Fibroblast of skin of left quadriceps (primary cell): ENCODE measurements at places on chromosomes 7 and 10.

- no peak for DNase-seq
Measured at GRCh38 chr7:28847176-28847575, 111.0 kb downstream of the TRIL start.

GRCh38 chr10:48205918-48206317 is 68.6 kb downstream of the FRMPD2 start:
- DNase-seq, result no peak

GRCh38 chr10:44249490-44249889 is 135.4 kb downstream of the CXCL12 start:
- no peak for DNase-seq

- DNase-seq, result no peak
Measured at GRCh38 chr7:6142871-6143380, 111.8 kb downstream of the ANKRD61 start.

GRCh38 chr7:98902523-98902922 is 24.2 kb downstream of the TRRAP start:
- DNase-seq, result no peak

- no peak for DNase-seq
Measured at GRCh38 chr7:45165857-45166256, 8.3 kb downstream of the RAMP3 start.

DNA sequence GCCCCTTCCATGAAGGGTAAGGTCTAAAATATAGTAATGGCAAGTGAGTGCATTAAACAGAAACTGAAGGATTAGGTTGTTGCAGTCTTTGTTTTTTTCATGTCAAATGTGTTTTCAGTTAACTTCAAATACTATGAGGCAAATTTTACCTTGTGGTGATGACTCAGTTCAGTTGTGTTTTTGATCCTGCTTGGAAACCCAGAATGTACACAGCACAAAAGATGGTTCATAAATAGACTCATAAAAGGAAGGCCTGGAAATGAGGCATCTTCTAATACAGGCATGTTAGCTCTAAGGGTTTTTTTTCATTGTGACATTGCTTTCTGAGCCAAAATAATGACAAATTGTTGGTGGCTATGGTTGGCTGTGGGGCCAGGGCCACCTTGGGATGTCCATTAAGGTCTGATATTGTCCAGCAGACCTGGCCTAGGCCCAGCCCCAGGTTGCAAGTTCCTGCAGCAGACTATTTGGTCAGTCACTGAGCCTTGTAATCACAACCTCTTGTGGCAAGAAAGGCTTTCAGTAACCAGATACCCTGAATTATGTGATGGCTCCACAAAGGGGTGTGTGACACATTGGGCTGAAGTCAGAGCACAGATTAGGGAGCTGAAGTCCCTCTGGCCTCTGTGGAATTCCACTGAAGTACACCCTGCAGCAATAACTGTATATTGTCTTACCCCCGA is 69.0 kb upstream of the SAMD8 start:
- peak; percentile 75 for DNase-seq

DNA sequence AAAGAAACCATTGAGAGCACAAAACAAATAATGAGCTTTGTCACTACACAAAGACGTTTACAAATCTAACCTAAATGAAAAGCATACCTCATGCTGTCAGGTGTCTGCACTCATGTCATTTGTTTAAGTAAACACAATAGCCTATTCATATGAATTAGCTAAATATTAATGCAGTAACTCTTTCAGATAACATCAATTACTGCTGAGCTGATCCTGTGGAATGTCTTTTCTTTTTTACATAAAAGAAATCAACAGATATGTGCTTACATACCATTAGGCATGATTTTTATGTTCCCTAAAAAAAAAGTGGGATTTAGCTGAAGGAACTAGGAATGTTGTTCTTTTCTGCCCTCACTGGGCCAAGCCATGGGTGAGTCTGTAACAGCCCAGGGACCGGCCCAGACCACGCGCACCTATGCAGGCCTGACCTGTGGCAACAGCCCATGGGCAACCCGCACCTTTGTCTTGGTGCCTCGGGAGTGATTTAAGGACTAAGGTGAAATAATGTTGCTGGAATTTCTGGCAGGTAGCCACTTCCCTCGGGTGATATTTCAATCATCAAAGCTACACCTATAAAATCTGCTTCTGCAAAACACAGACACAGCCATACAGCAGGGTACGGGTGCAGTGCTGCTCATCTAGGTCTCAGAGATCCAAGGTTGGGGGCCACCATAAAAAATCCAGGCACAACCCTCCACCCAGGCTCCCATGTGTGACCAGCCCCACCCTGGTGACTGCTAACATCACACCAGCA is 44.6 kb downstream of the FGFR2 start:
- DNase-seq, result no peak

DNA sequence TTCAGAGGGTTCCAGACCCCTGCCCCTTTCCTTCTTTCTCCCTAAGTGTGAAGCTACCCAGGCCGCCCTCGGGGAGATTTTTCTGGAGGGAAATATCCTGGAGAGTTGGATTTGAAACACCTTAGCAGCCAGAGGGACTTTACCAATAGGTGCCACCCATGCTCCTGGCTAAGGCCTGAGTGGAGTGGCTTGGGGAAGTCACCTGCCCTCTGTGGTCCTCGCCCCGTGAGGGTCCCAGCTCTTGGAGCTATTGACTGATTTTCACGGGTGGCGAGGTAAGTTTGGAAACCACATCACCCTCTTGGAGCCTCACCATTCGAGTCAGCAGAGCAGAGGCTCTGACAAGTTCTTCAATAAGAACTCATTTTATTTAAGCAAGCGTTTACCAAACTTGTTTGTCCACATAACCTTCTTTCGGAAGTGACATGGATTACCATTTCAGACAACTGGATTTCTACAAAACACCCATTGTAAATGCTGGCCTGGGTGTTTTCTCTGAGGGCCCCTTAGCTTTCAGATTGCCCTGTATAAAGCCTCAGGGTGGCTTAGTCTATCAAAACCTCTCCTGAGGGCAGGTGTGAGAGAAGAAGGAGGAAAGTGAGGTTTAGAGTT is 20.4 kb downstream of the AQP1 start:
- no peak for DNase-seq

DNA sequence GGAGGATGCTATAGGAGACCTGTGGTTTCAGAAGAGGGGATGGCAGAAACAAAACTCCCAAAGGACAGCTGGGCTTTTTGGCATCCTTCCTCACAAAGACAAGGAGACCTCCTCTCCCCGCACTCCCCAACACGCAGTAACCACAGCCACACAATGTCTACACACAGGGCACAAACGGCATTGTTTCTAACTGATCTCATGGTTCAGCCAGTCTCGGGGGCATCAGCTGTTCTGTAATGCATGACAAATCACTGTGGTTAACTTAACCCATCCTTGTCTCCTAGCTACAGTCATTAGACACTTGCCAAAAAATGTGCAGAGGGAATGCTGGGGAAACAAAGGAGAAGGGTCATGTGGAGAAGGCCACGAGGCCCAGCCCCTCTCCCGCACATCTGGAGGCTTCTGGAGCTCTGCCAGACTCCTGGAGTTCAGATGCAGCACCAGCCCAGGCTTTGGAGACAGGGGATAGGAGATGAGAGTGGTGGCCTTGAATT is 7.6 kb upstream of the ADAMTS14 start:
- DNase-seq, result peak; percentile 96

GRCh38 chr7:26443751-26444150 is 152.1 kb downstream of the SNX10 start:
- DNase-seq, result no peak

DNA sequence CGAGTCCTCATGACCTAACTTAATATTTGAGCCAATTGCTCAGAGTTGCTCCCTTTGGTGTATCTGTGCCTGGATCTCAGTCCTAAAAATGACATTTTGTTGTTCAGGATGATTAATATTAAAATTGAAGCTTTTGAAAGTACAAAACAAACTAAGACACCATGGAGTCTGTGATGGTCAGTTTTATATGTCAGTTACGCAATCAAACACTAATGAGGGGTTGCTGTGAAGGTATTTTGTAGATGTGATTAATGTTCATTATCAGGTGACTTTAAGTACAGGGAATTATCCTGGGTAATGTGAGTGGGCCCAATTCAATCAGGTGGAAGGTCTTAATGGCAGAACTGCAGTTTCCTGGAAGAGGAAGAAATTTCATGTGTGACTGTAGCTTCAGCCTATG is 546.7 kb downstream of the REEP3 start:
- DNase-seq, result no peak

DNA sequence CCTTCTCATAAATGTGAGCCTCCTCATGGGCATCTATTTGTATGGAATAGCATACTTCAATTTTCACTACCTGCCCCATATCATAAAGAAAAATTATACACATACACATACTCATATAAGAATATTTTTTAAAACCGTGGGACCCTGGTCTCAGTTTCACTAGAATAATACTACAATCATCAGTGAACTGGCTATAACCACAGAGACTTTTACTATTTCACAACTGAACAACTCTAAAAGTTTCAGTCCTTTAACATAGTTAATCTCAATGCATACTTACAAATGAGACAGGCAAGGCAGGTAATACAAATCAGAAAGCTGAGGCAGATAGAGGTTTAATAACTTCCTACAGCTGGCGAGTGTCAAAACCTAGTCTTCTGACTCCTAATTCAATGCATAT is 83.1 kb downstream of the LRRN3 start:
- DNase-seq, result no peak

DNA sequence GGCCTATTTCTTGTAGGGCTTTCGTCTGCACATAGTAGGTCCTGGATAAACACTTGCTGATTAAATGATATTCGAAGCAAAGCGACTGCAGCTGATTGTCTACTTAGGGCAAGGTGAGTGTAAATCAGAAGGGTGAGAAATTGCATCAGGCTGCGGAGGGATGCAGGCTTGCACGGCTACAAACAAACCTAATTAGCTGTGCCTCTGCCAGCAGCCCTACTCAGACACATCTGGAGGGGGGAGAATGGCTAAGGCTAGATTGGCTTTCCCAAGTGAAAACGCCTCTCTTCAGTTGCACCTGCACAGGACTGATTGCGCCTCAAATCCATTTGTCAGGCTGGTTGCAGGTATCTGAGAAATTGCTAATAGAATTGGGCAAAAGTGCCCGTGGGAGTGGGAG is 247.5 kb downstream of the DPP6 start:
- DNase-seq, result no peak

DNA sequence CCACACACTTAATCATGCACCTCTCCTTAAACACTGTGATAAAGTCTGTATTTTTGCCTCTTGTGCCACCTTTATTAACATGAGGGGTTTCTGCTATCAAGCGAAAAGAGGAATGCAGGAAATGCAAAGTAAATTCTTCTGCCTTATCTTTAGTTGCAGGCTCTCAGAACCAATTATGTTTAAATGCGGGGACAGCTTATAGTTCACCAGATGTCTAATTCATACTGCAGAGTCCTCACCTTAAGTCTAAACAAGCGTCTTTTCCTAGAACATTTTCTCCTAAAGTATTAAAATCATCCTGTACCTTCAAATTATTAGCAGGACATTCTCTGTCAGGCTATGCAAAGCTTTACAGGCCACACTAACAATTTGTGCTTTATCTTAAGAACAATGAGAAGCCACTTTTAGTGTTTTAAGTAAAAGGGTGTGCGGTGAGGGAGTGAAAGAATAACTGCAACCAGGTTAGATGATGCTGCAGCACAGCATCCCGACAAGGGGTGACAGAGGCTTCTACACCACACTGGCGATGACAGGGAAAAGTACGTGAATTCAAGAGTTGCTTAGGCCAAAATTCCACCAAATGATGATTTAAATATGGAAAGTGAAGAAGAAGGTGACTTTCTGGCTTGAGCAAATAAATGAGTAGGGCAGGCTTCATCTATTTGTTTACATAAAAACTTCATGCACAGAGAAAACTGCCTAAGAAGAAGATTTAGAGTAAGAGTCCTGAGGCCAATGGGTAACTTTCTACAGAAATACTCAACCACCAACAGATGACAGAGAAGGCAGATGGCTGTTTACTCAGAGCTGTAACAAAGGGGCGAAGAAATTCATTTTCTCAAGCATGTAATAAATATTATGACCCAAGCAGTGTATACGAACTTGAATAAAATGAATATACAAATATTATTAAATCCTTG is 36.0 kb downstream of the EZH2 start:
- DNase-seq, result no peak

DNA sequence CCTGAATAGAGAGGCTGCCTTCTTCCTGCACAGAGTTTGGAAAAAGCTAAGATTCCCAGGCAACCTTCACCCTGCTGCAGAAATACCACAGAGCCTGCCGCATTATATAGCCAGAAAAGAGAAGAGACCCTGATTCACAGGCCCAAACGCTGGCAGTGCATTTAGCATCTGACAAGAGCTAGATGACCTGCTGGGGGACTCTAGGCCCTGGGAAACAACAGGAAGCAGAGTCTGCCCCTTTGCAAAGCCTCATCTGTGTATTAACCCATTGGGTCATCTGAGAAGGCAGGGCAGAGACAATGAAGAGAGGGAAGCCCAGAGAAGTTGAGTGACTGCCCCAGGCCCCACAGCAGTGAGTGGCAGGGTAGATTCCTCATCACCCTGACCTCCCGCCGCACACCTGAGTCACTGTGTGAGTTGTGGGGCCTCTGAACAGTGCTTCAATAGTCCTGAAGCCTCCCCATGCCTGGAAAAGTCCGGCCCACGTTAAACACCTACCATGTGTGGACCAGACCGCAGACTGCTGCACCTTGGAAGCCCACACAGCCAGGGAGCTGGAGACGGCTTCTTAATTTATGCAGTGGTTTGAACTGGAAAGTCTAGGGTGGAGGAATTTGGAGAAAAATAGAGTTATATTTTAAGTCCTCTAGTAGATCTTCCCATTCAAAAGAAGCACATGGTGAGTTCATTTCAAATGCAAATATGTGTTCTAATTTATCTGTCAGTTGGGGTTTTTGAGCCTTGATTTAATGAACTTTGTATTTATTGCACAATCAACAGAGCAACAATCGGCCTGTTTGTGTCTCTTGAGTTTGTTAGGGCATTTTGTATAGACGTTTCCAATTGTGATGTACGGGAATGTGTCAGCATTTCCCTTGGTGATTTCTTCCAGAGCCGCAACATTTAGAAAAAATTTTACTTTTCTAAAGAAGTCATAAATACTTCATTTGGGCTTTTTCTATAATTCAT is 80.4 kb upstream of the GPR26 start:
- DNase-seq, result no peak

GRCh38 chr10:21519941-21520436 is 5.5 kb downstream of the SKIDA1 start:
- no peak for DNase-seq

DNA sequence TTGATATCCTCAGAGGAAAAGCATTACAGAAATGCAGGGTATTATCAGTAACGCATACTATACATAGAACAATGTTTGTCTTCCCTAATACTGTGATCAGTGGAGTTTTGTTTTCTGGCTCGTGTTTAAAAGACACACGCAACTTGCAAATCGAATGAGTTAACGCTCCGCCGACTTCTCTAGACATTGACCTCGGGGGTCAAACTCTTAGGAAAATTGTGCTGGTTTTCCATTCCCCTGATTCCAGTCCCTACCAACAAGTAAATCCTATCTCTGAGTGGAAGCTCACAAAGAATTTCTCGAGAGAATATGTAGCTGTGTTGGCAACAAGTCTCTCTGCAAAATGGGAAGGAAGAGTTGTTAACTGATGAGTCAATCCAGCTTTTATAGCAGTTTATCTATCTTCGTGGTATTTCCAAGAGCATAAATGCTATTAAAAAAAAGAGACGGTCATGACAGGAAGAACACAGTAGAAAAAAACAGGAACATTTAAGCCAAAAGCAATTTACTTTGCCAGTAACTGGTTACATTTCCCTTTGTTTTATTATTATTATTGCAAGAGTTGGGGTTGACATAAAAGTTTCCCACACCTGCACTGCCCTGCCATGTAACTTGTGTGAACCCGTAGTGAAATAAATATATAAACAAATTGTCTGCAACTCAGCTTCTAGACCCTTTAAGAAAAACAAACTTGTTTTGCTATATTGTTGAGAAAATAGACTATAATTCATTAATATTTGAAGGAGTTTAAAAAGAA is 144.4 kb downstream of the ARID5B start:
- DNase-seq, result peak; percentile 90

- peak; percentile 66 for DNase-seq
Measured at GRCh38 chr7:28419716-28420115, 7.4 kb downstream of the CREB5 start.
